ELF-1 (cell line): ENCODE measurements at places on chromosomes 13 and 19.
A peak's percentile ranks its signal among the peaks of the same experiment; 100 is the strongest.

DNA sequence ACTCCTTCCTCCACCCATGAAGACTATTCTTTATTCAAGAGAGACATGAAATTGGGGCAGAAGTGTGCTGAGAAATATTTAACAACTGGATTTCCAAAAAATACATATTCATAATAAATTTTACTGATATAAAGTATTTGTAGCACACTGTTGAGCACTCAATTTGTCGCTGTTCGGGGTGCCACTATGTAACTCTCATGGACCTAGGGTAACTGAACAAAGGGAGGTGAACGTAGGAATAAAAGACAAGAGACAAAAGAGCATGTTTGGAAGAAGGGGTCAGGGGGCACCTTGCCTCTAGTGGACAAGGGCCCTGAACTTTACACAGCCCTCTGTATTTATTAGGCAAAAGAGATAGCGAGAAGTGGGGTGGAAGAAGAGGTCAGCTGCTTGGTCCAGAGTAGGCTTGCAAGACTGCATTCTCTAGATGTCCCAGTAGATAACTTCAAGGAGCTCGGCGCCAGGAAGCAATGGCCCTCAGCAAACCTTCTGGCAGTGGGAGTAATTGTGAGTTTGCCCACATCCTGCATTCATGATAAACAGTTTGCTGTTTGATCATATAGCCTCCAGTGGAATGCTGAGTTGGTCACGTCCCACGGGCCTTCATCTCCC is 4.5 kb upstream of the ZNF175 start:
- no peak for DNase-seq

GRCh38 chr19:48815870-48816501 is 5.2 kb upstream of the BCAT2 start:
- no peak for DNase-seq

DNA sequence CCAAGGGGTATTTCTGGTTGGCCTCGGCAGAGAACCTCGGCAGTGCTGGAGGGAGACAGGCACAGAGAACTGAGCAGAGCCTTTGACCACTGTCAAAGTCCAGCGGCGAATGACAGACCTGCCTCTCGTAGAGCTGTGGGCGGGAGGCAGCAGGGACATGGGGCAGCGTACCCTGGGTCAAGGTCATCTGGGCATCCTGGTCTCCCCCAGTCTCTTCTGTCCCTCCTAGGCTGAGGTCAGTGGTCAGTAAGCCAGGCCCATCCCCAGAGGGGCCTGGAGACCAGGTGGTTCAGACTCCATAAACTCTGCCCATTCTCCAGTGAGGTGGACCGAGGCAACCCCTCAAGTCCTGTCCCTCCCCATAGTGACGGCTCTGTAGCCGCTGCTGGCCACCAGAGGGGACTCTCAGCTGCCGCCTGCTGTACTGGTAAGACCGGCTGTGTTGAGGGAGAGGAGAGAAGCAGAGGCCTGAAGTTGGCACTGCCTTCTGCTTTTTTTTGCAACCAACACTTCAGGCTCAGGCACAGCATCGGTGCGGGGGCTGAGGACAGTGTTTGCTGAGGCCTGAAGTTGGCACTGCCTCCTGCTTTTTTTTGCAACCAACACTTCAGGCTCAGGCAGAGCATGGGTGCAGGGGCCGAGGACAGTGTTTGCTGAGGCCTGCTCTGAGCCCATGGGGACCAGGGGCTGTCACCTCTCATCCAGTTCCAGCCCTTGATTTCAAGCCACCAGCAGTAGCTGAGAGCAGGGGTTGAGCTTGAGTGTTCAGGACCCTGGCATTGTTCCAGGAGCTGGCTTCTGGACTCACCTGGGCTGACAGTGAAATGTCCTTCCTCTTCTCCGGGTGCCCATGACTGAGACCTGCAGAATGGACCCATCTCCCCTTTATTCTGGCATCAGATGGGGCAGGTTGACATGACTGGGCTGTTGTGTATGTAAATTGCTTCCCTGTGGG is at the start of gene PGLYRP2:
PGLYRP2 (minus strand) TSS at position 111 of the 955 bp plus-strand sequence. CDS start 130 bp downstream, outside the sequence.
- no peak for DNase-seq

- no peak for DNase-seq
Measured at GRCh38 chr19:8393871-8394250, 3.7 kb downstream of the RAB11B start.

- no peak for DNase-seq
Measured at GRCh38 chr13:84648069-84648640, 765.9 kb upstream of the SLITRK1 start.

GRCh38 chr13:22837980-22838647 is 342.7 kb upstream of the SGCG start:
- DNase-seq: no peak

DNA sequence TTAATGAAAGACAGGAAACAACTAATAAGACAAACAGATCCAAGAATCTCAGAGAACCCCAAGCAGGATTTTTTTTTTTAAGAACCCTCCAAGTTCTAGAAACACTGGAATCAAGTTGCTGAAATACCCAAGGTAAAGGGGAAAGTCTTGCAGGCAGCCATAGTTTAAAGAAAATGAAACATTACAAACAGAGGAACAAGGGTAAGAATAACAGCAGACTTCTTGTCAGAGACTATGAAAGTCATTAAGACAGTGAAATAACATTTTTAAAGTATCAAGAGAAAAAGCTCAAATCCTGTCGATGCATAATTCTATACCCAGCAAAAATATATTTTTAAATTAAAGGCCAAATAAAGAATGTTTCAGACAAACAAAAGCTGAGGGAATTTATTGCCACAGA is 67.1 kb downstream of the WASF3 start:
- DNase-seq: no peak

- DNase-seq: no peak
Measured at GRCh38 chr13:74006666-74007065, 127.5 kb downstream of the KLF12 start.

GRCh38 chr13:113272701-113273181 is 24.3 kb upstream of the LAMP1 start:
- no peak for DNase-seq

DNA sequence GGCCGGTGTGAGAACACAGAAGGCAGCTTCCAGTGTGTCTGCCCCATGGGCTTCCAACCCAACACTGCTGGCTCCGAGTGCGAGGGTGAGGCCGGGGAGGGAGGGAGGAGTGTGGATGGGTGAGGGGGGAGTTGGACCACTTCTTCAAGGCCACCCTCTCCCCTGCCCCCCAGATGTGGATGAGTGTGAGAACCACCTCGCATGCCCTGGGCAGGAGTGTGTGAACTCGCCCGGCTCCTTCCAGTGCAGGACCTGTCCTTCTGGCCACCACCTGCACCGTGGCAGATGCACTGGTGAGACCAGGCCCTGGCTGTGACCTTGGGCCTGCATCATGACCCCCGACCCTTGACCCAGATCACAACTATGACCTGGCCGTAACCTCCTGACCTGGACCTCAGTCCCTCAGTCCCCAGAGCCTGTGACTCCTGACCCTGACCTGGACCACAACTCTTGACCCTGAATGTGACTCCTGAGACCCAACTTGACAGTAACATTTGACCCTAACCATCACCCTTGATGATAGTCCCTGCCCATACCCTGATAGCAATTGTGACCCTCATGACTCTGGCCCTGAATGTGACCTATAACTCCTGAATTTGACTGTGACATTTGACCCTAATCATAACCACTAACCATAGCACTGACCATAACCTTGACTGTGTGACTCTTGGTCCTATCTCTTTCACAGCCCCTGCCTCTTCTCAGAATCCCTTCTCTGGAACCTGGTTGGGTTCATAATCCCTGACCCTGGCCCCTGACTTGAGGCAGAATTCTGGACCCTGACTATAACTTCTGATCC is 10.9 kb downstream of the LTBP4 start:
- no peak for DNase-seq

GRCh38 chr13:102947745-102948405 is 102.0 kb downstream of the ERCC5 start:
- no peak for DNase-seq

DNA sequence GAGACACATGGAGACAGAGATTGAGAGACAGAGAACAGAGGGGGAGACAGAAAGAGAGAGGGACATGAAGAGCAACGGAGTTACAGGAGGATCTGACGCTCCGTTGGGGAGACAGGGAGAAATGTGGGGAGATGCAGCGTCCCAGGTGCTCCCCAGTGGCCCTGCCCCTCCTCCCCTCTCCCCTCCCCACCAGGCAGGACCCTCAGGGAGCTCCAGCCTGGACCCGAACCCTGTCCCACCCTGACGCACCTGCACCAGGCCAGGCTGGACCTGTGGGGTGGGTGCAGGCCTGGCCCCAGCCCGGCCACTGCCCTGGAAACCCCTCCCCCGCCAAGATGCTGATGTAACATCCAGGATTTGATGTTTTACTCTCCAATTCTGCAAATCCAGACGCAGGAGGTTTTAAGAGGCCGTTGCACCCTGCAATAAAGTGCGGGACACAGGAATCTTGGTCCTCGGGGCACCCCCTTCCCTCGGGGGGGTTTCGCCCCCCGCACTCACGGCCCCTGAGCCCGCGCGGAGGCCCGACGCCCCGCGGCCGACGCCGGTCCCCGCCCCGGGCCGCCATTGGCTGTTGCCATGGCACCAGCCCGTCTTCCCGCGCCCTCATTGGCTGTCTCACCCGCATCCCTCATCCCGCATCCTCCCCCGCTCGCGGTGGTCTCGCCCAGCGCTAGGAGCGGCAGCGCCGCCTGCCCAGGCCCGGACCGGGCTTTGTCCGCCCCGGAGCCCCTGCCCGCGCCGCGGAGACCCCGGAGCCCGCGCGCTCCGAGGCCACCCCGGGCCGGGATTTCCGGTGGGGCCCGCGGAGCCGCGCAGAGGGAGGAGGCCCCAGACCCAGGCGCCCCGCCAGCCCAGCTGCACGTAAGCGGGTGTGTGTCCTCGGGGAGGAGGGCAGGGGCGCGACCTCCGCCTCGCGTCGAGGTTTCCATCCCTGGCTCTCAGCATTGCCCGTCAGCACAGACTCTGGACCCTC is at the start of gene APC2:
APC2 (plus strand) TSS at position 655 of the 976 bp plus-strand sequence. CDS start 2,881 bp downstream, outside the sequence.
- peak; percentile 69 for DNase-seq

DNA sequence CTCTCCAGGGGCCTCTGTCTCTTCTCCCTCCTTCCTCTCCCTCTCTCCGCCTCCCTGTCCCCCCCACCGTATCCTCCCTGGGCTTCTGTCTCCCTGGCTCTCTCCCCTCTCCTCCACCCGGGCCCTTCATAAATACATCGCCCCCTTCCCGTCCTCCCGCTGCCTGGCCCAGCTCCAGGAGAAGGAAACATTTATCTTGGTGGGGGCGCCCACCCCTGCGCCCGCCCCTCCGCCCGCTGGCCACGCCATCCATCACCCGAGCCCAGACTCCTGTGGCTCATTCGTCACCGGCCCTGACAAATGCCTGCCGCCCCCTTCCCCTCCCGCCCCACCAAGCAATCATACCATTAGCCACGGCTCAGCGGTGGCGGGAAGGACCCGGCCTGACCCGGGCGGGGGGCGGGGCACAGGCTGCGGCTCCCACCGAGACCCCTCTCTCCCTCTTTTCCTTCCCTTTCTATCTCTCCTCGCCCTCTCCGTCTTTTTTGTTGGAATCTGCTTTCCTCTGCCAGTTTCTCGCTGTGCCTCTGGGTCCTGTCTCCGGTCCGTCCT is 2.6 kb upstream of the MEIS3 start:
- peak; percentile 80 for DNase-seq

GRCh38 chr13:50951366-50951765 is 41.8 kb downstream of the RNASEH2B start:
- DNase-seq: no peak

DNA sequence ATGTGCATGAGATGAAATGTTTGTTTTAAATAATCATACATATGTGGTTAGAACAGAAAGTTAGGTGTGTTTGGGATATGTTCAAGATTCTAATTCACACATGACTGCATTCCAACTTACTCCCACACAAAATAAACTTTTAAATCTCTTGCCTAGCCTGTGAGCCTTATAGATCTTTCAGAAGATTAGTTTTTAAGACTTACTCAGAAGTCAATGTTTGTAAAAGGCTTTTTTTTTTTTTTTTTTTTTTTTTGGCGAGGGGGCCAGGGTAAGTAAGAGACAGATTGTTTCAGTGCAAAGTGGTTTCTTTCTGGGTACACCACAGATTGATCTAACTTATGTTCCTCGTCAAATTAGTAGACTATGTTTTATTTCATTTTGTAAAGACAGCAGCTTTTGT is 39.1 kb downstream of the GPR180 start:
- DNase-seq: no peak

DNA sequence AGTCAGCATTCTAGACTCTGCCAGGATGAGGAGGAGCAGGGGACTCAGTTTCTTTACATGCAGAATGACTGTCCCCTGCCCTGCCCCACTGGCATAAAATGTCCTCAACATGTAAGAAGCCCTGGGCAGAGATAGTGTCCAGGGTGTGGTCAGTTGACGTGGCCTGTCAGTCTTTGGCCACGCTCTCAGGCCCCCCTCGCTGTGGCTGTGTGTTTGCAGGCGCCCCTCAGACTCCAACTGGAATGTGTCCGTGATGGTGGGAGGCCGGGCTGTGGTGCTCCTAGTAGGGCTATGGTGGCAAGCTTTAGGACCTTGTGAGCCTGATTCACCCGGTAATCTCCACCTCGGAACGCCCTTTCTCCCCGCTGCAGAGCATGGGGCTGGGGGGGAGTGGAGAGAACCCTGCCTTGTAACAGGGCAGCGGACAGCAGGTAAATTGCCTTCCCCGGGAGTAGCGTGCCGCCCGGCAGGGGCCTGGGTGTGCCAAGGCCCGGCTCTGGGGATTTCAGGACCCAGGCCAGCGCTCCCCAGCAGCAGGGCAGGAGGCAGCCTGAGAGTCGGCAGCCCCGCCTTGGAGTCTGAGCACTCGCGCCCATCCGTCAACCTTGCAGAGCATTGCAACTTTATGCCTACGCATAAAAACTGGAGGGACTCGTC is 62.3 kb downstream of the CHST8 start:
- peak; percentile 79 for DNase-seq

GRCh38 chr13:100254002-100254401 is 165.1 kb downstream of the PCCA start:
- no peak for DNase-seq

- no peak for DNase-seq
Measured at GRCh38 chr13:34369931-34370330, 552.0 kb downstream of the RFC3 start.

GRCh38 chr13:113168211-113168610 is 9.8 kb downstream of the PROZ start:
- no peak for DNase-seq

DNA sequence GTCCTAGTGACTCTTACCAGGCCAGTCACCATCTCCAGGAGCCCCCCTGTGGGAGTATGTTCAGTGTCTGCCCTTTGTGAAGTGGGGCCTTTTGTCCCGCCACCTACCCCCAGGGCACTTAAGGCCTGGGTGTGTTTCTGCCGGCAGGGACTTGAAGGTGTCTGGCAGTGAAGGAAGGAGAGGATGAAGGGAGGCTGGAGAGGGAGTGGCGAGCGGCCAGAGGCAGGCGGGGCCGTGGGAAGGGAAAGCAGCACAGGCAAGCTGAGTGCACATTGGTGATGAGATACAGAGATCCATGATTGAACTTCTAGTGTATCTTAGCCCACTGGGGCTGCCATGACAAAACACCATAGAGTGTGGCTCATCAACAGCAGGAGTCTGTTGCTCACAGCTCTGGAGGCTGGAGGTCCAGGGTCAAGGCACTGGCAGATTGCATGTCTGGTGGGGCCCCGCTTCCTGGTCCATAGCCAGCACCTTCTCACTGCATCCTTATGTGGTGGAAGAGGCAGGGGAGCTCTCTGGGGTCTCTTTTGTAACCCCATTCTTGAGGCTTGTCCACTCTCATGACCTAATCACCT is 17.5 kb downstream of the CUL4A start:
- peak; percentile 58 for DNase-seq
